ENCODE measurements at places on chromosomes 7 and 10.
A peak's percentile ranks its signal among the peaks of the same experiment; 100 is the strongest.

DNA sequence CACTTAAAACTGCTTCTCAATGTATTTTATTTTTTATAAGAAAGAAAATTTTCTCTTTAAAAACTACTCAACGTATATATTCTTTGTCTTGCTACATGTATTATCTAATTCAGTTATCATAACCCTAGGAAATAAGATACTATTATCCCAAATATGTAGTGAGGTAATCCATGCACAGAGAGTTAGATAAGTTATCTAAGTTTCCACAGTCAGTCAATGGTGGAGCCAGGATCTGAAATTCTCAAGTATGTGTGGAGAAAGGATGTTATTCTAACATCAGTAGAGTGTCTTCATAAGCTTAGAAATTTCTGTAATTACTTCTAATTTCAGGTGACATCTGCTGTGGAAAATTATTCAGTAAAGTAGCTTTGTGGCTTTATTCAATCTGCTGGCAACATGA is 239.9 kb downstream of the CSTF2T start:
- no peak for DNase-seq

DNA sequence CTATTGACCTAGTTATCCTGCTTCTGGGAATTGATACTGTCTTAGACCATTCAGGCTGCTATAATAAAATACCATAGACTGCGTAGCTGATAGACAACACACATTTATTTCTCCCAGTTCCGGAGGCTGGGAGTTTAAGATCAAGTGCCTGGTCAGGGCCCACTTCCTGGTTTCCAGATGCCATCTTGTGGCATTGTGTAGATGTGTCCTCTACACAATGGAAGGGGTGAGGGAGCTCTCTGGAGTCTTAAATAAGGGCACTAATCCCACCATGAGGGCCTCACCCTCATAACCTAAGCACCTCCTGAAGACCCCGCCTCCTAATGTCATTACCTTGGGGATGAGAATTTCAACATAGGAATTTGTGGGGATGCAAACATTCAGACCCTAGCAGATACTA is 62.4 kb downstream of the SLC35B4 start:
- peak; percentile 17 for DNase-seq

- DNase-seq = no peak
Observed at GRCh38 chr10:47283101-47283630, 16.8 kb upstream of the GDF10 start.

DNA sequence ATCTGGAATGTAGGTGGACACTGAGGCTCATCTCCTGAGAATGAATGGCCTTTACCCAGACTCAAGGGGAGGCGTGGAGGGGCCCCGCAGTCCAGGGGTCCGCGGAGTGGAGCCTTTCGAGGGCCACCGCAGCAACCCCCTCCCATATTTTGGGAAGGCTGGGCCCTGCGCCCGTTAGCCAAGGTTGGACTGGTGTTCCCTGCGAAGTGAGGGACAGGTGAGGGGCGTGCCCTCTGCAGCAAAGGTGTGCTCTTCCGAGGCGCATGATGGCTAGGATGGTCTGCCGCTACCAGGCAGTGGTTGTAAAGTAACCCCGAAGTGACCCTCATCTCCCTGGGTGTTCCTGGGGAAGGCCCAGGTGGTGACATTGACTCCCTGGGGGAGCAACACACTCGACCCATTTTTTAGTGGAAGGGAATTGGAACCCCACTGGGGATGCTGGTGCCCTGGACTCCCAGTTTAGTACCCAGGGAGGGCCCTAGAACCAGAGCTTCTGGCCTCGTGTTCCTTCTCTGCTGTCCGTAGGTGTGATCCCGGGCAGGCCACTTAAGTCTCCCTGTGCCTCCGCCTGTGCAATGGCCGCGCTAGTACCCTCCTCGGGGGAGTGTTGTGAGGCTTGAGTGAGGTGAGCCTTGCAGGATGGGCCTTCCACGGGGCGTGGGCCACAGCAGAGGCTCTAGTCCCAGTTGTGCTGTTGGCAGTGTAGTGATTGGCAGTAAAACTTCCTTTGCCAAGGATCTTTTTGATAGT is 779 bp downstream of the FAM241B start:
- DNase-seq = no peak

GRCh38 chr10:101649525-101650085 is 45.4 kb downstream of the FBXW4 start:
- DNase-seq = no peak

GRCh38 chr10:130800281-130800680 is 511.2 kb downstream of the TCERG1L start:
- DNase-seq = no peak

DNA sequence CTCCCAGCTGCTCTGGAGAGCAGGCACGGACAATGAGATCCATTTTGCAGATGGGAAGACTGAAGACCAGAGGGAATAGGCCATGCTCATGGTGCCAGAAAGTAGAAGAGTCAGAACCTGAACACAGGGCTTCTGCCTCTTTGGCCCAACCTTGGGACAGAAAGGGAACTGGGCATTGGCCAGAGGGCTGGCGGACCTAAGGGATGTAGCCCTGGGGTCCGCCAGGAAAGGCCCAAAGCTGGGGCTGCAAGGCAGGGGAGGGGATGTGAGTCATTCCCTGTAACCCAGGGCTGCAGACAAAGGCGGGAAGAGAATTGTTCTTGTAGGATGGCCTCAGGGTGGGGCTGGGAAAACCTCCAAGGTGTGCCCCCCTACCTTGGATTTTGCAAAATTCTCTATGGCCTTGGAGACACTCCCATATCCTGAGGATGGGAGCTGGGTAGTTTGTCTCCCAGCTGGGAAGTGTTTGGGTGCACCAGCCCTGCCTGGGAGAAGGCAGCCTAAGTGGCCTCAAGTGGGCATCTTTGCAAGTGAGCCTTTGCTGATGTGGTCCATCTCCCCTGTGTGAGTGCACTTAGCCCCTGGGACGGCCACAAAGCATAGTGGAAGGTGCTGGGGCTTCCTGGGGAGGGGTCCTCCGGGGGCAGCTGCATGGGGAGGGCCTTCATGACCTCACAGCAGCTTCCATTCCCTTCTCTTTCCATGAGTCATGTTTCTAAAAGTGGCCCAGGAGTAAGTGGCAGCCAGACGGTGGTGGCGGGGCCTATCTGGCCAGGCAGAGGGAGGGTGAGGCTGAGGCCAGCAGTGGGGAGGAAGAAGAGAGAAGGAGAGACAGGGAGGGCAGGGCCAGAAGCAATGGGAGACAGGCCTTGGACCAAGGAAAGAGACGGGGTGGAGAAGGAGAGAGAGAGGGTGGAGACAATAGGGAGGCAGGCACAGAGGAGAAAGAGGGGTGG is 9.2 kb downstream of the AQP1 start:
- no peak for DNase-seq

- DNase-seq = peak; percentile 43
Observed at GRCh38 chr7:42886129-42886528, 25.7 kb downstream of the C7orf25 start.

- DNase-seq = no peak
Observed at GRCh38 chr7:73881352-73882046, 20.5 kb downstream of the TMEM270 start.

DNA sequence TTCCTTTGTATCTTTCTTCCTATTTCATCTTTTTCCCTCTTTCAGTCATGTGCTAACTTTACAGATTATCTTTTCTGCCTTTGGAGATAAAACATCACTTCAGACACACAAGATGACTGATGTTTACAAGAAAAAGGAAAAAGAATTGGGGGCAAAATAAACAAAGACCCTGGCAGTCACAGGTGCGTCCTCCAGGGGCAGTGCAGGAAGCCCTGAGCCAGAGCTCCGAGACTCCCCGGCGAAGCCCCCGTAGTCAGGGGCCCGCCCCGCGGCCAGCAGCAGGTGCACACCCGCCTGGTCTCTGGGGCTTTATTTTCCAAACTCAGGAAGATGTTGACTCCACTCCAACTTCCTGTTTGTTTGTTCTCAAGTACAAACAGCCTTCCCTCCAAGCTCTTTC is 10.2 kb downstream of the STK32C start:
- DNase-seq = peak; percentile 56

DNA sequence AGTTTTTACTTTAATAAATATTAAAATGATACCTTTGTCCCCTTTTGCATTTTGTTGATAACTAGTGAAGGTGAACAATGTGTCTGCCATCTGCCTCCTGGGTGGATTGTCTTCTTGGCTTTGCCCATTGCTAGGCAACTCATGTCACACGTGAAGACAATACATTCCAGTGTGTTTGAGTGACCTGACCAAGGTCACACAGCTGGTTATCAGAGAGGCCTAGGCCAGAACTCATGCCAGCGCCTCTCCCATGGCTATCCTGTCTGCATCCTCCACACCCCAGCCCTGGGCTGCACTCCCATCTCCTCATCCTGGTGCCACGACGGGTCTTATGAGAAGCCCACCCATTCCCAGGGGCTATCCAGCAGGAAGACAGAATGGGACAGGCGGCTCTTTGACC is 108.7 kb downstream of the PLCE1 start:
- no peak for DNase-seq

DNA sequence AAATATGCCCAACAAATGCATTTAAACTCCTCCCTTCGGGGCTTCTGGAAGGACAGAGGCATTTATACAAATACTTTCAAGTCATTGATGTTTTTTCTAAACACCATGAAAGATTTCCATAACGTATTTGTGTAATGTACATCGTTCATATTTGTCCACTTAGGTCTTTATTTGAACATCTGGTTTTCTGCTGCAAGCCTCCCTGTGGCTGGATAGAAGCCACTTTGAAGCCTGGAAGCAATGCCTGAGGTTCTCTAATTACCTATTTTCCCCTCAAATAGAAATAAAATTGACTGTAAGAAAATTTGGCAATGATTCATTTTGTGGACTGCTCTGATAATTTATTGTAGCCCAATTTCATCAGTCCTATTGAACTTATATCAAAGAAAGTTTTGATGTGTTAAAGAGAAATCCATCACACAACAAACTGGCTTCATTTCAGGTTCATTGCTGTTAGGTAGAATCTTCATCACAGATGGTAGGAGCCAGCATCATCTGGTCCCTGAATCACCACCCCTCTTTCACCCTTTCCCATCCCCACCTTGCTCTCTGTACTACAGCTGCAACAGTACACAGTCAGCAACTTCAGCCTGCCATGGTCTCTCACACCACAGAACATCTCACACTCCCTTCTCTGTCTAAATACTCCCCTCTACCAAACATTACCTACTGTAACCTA is 186.0 kb upstream of the MGMT start:
- DNase-seq = no peak

GRCh38 chr7:11620406-11621253 is 211.4 kb downstream of the THSD7A start:
- DNase-seq = no peak

GRCh38 chr7:23864973-23865372 is 155.0 kb downstream of the STK31 start:
- no peak for DNase-seq

DNA sequence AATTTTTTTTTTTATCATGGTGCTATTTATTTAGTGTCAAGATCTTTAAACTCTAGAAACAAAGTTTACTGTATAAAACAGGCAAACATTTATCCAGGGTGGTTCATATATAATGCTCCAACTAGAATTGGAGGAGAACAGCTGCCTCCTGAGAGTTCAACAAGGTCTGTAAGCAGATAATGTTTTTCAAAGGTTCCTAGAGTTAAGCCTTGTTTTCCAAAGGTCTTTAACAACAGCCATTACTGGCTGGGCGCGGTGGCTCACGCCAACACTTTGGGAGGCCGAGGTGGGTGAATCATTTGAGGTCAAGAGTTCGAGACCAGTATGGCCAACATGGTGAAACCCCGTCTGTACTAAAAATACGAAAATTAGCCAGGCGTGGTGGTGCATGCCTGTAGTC is 316.7 kb downstream of the CCDC3 start:
- DNase-seq = no peak

DNA sequence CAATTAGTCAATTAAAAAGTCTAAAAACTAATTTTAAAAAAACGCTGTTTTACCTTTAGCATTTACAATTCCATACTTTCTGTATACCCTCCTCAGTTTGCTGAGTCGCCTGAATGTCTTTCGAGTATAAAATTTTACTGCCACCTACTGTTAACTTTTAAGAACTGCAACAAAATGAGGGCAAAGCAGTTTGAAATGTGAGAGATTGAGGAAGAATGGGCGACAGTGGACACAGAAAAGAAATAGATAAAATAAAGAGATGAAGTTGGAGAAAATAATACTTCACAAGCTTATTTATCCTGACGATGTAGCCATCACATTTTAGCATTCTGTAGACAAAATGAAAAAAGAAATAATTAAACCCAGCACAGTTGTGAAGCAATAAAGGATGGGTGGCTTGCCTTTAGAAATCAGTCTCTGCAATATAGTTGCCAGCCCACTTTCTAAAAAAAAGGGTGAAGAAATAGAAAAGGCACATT is 110.8 kb upstream of the PTN start:
- DNase-seq = peak; percentile 74

GRCh38 chr10:89241486-89242344 is 9.9 kb downstream of the LIPA start:
- no peak for DNase-seq

DNA sequence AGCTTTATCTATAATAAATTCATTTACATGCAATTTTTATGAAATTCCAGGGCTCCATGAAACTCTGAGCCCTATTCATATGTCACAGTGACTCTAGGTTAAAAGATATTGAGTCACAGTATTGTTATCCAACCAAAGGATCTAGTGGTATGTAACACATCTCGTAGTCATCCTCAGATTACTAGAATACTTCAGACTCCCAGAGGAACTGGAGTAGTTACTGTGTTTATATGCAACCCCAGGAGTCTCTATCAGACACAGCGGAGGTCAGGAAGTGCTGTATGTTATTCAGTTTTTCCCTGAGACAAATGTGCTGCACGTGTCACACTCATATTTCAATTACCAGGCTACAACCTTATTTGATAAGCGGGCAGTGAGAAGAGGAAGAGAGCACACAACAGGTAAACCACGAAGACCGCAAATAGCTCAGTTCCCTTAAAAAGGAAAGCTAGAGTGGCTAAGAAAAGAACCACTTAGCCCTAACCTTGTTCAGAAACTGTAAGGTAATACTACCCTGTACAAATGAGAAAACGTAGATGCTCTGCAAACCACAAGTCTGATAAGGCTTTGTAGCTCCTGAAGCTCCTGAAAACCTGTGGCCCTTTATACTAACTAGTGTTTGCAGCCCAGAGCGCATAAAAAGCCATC is 114.0 kb upstream of the CNTNAP2 start:
- peak; percentile 40 for DNase-seq

GRCh38 chr10:29881336-29881771 is 178.0 kb downstream of the JCAD start:
- DNase-seq = no peak

DNA sequence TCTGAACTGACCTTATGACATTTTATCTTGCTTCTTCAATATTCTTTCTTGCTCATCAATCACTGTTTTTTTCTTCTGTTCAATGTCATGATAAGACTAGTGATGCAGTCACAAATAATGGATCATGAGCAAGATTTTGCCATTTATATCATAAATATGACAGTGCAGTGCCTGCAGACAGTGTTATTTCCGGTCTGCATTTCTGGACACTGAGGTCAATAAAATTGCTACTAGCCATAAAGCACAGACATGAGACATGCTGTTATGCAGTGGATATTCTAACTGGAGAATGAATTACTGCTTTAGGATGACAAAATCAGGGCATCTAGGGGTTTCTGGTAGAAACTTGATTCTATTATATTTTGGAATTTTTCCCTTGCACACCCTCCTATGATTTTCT is 1509.7 kb upstream of the LRRTM3 start:
- no peak for DNase-seq

GRCh38 chr7:108314049-108314448 is 142.2 kb downstream of the NRCAM start:
- DNase-seq = no peak

All from NAMALWA (cell line).